Calu3 (cell line): ENCODE measurements at places on chromosomes 1 and 21. TPM values are rescaled to one million over a fixed set of nuclear protein-coding genes. Genes with fewer than 3 reads are reported as not detected.

HAO2 gene
- not detected in 2 replicates for total RNA-seq

DCDC2B gene
- not detected in 2 replicates for total RNA-seq

DYNLT5 gene
- not detected in 2 replicates for total RNA-seq

KIF21B gene
- 5.9 and 6.7 TPM in 2 replicates for total RNA-seq

GJA9 gene
- 0.56 TPM in 1 of 2 replicates, not detected in the other for total RNA-seq

CLCNKA gene
- not detected in 2 replicates for total RNA-seq

TMCC2 gene
- total RNA-seq, result 0.33 and 0.37 TPM in 2 replicates

IGSF9 gene
- 7.5 and 7.6 TPM in 2 replicates for total RNA-seq

AMIGO1 gene
- total RNA-seq, result 1.3 and 1.5 TPM in 2 replicates

TFF2 gene
- total RNA-seq, result 0.59 TPM in 1 of 2 replicates, not detected in the other

CLCA4 gene
- not detected in 2 replicates for total RNA-seq

THRAP3 gene
- total RNA-seq, result 97.5 and 99.4 TPM in 2 replicates

DNA sequence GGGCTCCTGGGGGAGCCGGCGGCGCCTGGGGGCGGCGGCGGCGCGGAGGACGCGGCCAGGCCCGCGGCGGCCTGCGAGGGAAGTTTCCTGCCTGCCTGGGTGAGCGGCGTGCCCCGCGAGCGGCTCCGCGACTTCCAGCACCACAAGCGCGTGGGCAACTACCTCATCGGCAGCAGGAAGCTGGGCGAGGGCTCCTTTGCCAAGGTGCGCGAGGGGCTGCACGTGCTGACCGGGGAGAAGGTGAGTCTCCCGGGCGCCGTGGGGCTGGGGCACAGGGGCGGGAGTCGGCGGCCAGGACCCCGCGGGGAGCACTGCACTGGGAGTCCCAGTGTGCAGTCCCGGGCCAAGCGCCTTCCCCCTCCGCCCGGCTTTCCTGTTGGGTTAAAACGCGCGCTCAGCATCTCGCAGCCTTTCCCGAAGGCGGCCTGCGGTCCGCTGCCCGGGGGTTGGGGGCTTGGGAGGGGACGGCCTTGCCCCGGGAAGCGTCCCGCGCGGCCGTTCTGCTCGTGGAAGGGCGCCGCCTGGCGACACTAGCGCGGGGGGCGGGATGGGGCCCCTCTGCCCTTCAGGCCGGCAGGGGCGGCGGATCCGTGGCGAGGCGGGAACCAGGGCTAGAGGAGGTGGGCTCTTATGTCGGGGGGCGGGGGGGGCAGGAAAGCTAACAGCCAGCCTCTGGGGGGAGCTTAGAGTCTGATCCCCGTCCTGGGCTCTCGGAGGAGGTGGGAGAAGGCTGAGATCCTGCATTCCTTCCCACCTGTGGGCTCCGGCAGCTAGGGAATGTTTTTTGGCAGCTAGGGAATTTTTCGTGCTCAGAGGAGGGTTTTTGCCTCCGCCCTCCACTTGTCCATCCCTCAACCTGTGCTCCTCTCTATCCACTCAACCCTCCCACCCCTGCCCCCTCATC, 1.1 kb downstream of the HUNK start:
- H3K36me3 ChIP-seq, result peaks cover 11% of the 10 kb centered on the region
- H3K27ac ChIP-seq, result no peak overlapping the region
- H3K27me3 ChIP-seq, result no peaks in the 10 kb centered on the region
- H3K4me3 ChIP-seq, result peak overlapping the region; percentile 87
- DNase-seq, result peak; percentile 72

- no peaks in the 10 kb centered on the region for H3K27me3 ChIP-seq
- no peak for DNase-seq
- no peaks in the 10 kb centered on the region for H3K36me3 ChIP-seq
- no peak overlapping the region for H3K4me3 ChIP-seq
Observed at GRCh38 chr1:164320790-164321731, 237.9 kb upstream of the PBX1 start.

DNA sequence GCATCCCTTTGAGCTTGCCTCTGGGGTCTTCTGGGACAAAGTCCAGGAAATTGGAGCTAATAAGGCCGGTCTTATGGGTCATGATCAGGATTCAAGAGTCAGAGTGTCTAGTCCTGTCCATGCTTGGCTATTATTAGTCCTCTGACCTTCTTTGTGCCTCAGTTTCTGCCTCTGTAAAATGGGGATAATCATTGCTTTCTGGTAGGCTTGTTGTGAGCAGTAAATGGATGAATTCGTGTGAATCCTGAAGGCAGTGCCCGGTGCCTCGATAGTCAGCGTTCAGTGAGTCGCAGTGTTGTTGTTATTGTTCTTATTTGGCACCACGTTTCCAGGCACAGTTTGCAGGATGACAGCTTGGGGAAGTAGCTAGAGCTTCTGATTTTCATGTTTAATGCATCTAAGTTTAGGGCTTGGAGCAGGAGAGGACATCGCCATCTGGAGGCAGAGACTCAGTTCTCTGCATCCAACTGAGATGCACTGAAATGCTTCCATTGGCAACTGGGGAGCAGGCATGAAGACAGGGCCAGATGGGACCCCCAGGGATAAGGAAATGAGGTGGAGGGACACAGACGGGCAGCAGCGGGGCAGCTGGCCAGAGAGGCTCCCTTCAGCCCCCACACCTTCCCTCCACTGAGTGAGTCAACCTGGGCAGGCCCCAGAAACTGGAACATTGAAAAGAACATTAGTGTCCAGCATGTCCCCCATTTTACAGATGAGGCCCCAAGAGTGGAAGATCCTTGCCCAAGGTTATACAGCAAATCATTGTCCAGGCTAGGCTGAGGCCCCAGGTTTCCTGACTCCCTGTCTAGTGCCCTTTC, 160.3 kb downstream of the PTPRU start:
- no peaks in the 10 kb centered on the region for H3K36me3 ChIP-seq
- no peak for DNase-seq
- no peak overlapping the region for H3K27ac ChIP-seq
- H3K4me1 ChIP-seq, result no peaks in the 10 kb centered on the region
- no peak overlapping the region for H3K4me3 ChIP-seq

GRCh38 chr21:20459838-20460237, 538.4 kb upstream of the NCAM2 start:
- H3K36me3 ChIP-seq, result no peaks in the 10 kb centered on the region
- no peak overlapping the region for H3K4me3 ChIP-seq
- no peaks in the 10 kb centered on the region for H3K27me3 ChIP-seq
- DNase-seq, result no peak
- H3K27ac ChIP-seq, result no peak overlapping the region

GRCh38 chr1:54942976-54943375, 37.5 kb upstream of the TMEM61 start:
- H3K4me1 ChIP-seq, result peaks cover 12% of the 10 kb centered on the region
- H3K27ac ChIP-seq, result no peak overlapping the region
- peaks cover 16% of the 10 kb centered on the region for H3K27me3 ChIP-seq
- DNase-seq, result no peak

DNA sequence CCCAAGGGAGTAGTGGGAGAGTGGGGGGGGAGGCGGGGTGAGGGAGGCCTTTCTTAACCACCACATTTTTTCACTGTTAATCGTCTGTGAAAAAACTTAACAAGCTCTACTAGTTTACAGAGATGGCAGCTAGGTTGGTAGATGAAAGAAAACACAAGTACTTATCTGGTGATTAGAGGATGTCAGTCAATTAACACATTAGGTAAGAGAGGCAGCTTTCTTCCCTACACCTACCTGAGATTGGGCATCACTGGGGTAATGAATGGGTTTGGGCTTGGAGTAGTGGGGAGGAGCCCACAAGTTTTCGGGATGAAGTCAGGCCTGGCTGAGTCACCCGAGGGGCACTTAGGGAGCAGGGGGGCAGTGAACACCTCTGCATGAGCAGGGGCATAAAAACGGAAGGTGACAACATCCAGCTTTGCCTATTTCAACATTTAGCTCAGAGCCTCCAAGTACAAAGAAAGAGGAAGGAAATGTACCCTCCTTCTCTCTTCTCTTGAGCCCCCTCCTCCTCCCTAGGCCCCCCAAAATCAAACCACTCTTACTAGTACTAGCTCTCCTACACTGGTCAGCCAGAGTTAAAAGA, 2.5 kb downstream of the LBR start:
- peaks cover 72% of the 10 kb centered on the region for H3K36me3 ChIP-seq
- DNase-seq, result peak; percentile 43
- H3K4me3 ChIP-seq, result peak overlapping the region; percentile 91

DNA sequence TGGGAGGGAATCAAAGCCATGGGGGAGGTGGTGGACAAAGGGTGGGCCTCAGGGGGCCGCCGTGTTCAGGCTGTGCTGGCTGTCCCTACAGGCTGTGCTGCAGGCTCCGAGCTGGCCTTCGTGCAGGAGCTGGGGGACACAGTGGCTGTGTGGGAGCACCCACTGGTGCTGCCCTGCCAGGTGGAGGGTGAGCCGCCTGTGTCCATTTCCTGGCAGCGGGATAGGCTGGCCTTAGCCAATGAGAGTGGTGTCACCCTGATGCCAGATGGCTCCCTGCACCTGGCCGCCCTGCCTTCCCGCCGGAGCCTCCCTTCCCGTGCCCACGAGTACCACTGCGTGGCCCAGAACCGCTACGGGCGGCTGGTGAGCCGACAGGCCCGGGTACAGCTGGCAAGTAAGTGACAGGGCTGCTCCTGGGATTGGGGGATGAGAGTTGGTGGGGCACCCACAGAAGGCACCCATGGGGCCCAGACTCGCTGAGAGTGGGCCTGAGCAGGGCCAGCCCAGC, 20.2 kb downstream of the SLC27A3 start:
- no peak overlapping the region for H3K4me3 ChIP-seq
- peaks cover 32% of the 10 kb centered on the region for H3K27me3 ChIP-seq
- no peak overlapping the region for H3K27ac ChIP-seq
- no peaks in the 10 kb centered on the region for H3K4me1 ChIP-seq

DNA sequence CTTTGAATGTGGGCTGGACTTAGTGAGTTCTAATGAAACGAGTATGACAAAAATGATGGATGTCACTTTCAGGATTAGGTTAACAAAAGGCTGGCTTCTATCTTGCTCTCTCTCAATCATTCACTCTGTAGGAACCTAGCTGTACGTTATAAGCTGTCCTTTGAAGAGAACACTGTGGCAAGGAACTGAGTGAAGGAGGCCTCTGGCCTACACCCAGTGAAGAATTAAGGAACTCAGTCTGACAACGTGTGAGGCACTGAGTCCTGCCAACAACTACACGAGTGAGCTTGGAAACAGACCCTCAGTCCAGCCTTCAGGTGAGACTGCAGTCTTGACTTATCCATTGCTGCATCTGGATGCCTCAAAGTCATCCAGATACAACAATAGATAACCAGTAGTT, 3.3 kb upstream of the DNTTIP2 start:
- H3K36me3 ChIP-seq, result peaks cover 37% of the 10 kb centered on the region
- peaks cover 17% of the 10 kb centered on the region for H3K4me1 ChIP-seq
- no peak overlapping the region for H3K27ac ChIP-seq
- no peaks in the 10 kb centered on the region for H3K27me3 ChIP-seq

GRCh38 chr21:15667010-15667409, 62.8 kb upstream of the USP25 start:
- H3K4me1 ChIP-seq, result no peaks in the 10 kb centered on the region
- H3K36me3 ChIP-seq, result no peaks in the 10 kb centered on the region
- DNase-seq, result no peak
- H3K27me3 ChIP-seq, result no peaks in the 10 kb centered on the region

DNA sequence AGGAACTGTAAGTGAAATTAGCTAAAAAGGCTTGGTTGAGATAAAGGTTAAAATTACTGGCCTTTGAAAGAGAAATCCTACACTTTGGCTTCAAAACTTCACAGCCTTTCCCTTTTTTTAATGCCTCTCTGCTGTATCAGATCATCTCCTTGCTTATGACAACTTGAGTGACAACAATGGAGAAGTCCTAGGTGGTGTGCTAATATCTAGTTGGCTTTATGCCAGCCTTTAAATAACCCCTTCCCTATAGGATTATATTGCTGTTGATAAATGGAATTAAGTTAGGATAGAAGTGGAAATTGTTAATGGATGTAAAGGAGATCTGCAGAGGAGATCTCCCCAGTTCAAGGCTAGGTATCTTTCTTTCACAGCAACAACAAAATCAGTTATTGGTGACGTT, 130.2 kb upstream of the ATP1B1 start:
- no peak for DNase-seq
- H3K27me3 ChIP-seq, result no peaks in the 10 kb centered on the region
- no peaks in the 10 kb centered on the region for H3K36me3 ChIP-seq
- H3K4me1 ChIP-seq, result peaks cover 20% of the 10 kb centered on the region
- H3K27ac ChIP-seq, result no peak overlapping the region
- H3K4me3 ChIP-seq, result no peak overlapping the region

DNA sequence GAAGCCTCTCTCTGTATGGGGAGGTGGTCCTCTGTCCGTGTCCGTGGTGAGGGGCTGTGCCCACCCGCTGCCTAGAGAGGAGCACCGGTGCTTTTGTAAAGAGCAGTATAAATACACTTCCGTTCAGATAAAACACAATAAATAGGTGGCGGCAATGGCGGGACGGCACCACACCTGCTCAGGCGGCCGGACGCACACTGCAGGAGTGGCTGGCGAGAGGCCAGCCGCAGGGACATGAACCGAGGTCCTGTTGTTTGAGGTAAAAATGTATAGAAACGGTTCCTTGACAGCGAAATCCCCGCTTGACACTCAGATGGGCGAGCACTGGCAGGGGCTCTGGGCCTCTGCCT, 40.8 kb downstream of the KRTAP10-1 start:
- no peak overlapping the region for H3K27ac ChIP-seq
- H3K27me3 ChIP-seq, result peaks cover 57% of the 10 kb centered on the region
- no peaks in the 10 kb centered on the region for H3K36me3 ChIP-seq
- no peaks in the 10 kb centered on the region for H3K4me1 ChIP-seq

DNA sequence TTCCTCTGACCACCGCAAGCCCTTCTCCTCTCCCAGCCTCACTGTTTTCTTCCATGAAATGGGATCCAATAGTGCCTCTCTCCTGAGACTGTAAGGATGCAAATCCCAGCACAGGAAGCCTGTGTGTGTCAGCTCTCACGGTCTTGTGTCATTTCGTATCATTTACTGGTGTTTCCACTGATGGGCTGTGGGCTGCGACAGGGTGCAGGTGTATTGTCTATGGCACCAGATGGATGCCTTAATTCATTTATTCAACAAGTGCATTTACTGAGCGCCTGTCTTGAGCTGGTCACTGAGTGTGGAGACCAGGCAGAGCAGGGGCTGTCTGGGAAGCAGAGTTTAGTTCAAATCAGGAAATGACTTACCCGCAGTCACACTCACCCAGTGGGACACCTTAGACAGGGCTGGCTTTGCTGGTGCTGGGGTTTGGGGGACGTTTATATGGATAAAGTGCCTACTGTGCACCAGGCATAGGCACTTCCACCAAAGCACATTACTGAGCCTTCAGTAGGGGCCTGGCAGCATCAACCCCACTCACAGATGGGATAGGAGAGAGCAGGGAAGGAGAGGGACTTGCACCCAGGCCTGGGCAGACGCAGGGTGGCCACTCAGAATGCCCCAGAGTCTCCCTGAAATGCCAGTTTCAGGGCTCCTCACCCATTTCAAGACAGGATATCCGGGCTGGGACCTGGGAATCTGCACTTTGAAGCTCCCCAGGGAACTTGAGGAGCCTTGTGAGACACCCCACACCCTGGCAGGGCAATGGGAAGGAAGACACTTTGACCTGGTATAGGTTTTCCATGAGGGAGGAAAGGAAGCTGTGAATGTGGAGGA, 398.9 kb downstream of the MATN1 start:
- no peaks in the 10 kb centered on the region for H3K4me1 ChIP-seq
- DNase-seq, result no peak
- no peak overlapping the region for H3K4me3 ChIP-seq
- no peak overlapping the region for H3K27ac ChIP-seq
- no peaks in the 10 kb centered on the region for H3K36me3 ChIP-seq

- no peaks in the 10 kb centered on the region for H3K4me1 ChIP-seq
- H3K27me3 ChIP-seq, result no peaks in the 10 kb centered on the region
- DNase-seq, result no peak
- no peak overlapping the region for H3K27ac ChIP-seq
- H3K4me3 ChIP-seq, result no peak overlapping the region
Observed at GRCh38 chr1:113129529-113130185, 56.7 kb downstream of the LRIG2 start.
